Kidney tubule cell (primary cell): ENCODE measurements at places on chromosomes 1 and 21.

GRCh38 chr1:215744419-215744818 lies 177.3 kb downstream of the KCTD3 start:
- no peak for DNase-seq

- DNase-seq, result peak; percentile 93
Observed at GRCh38 chr1:232868793-232869491, 63.7 kb downstream of the MAP10 start.

DNA sequence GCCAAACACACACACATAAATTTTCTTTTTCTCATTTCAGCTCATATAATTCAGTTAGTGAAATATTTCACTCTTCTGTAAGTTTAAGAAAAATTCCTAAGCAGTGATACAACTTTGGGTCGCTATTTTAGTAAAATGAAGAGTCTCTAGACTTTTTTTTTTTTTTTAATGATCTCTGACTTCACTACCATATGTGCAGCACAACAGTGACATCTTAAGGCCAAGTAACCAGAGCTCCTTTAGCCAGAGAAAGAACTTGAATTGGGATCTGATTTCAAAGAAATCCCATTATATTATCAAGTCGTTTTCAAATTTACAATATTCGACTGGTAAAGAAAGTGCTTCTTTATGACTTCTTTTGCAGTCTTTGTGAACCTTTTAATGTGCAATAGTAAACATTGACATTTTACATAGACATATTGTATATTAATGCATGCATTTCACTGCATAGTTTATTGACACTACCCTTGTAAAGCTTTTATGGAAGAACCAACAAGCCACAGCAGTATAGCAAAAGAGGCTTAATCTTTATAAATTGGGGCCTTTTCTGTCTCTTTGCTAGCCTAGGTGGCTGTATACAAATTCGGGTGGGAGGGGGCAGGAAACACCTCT lies 62.2 kb downstream of the LRRC40 start:
- no peak for DNase-seq

DNA sequence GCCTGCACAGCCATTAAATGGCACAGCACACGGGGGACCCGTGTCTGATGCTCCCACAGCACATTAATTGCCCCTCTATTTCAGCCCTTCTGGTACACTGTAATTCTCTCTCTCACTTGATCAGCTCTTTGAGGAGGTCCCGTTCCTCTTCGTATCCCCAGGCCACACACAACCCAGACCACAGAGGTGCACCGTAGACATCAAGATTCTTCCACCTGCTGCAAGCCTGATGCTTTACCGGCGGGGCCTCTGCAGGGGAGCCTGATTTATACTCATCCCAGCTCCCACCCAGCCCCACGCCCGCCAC lies 759 bp downstream of the SMYD3 start:
- peak; percentile 11 for DNase-seq

DNA sequence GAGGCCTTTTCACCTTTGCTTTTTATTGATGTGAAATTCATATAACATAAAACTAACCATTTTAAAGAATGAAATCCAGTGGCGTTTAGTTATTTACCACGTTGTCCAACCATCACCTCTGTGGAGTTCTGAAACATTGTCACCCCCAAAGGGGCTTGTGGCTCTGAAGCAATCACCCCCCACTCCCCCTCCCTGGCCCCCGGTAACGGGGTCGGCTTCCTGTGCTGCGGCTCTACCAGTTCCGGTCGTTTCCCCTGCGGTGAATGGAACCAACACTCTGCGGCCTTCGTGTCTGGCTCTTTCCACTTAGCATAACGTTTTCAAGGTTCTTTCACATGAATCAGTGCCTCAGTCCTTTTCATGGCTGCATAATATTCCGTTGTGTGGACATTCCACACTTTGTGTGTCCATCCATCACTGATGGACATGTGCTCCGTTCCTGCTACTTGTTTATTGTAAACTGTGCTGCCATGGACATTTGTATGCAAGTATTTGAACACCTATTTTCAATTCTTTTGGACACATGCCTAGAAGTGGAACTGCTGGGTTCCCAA lies 1.8 kb upstream of the ISG15 start:
- no peak for DNase-seq

GRCh38 chr1:212292250-212293105 lies 7.3 kb downstream of the PPP2R5A start:
- no peak for DNase-seq

- DNase-seq, result no peak
Observed at GRCh38 chr1:159880430-159880829, 18.0 kb upstream of the VSIG8 start.

GRCh38 chr1:169102567-169102966 lies 3.9 kb upstream of the ATP1B1 start:
- DNase-seq, result peak; percentile 83

GRCh38 chr1:31671561-31672201 lies 27.0 kb upstream of the PEF1 start:
- no peak for DNase-seq

DNA sequence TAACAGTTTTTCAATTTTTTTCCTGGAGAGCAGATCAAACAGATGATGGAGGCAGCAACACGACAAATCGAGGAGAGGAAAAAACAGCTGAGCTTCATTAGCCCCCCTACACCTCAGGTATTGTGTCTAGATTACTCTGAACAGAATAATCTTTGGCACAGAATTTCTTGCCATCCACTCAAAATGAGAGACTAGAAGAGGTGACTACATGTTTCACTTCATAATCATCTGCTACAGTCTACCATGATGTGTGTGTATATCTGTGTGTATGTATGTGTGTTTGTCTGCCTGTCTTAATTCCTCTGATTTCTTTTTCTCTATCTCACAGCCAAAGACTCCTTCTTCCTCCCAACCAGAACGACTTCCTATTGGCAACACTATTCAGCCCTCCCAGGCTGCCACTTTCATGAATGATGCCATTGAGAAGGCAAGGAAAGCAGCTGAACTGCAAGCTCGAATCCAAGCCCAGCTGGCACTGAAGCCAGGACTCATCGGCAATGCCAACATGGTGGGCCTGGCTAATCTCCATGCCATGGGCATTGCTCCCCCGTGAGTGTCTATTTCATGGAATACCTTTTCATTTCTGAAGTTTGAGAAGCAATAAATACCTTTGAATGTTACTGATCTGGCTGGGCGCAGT lies 11.4 kb downstream of the PRPF3 start:
- no peak for DNase-seq

- peak; percentile 50 for DNase-seq
Observed at GRCh38 chr1:150536836-150537731, 12.1 kb upstream of the ADAMTSL4 start.

- no peak for DNase-seq
Observed at GRCh38 chr1:186066411-186066810, 308.6 kb downstream of the TPR start.

DNA sequence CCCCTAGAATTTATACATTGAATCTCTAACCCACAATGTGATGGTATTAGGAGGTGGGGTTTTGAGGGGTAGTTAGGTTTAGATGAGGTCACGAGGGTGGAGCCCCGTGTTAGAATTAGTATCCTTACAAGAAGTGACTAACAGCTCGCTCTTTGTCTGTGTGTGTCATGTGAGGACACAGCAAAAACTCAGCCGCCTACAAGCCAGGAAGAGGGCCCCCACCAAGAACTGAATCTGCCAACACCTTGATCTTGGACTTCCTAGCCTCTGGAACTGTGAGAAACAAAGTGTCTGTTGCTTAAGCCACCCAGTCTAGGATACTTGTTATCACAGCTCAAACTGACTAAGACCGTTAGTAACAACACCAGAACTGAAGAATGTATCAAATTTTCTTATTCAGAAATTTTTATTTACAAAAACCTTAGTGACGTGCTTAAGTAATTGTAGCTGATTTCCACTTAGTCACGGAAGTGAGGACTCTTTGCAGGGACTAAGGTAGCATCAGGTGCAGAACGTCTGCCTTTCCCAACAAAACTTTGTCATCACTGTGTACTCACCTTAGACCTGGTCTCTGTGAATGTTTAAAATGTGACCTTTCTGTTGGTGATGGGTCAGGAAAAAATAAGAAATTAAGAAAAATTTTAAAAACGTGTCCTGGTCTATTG lies 24.5 kb upstream of the LRRC8C start:
- DNase-seq, result no peak

GRCh38 chr1:147613506-147613905 lies 56.8 kb downstream of the ACP6 start:
- DNase-seq, result no peak

DNA sequence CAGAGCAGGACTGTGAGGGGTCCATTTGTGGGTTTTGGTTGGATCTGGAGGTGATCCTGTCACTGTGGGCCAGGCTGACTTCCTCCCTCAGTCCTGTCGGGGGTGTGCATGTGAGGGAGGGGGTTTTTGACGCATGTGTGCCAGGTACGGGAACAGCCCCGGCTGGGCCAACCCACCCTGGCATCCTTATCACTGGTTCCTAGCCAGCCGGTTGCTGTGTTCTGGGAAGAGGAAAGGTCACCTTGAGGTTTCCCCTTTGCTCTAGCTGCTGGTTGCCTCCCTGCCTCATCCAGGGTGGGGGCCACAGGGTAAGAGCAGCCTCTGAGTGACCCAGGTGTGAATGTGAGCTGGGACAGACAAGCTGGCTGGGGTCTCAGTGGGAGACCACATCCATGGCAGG lies 2.5 kb downstream of the SLC26A9 start:
- no peak for DNase-seq

DNA sequence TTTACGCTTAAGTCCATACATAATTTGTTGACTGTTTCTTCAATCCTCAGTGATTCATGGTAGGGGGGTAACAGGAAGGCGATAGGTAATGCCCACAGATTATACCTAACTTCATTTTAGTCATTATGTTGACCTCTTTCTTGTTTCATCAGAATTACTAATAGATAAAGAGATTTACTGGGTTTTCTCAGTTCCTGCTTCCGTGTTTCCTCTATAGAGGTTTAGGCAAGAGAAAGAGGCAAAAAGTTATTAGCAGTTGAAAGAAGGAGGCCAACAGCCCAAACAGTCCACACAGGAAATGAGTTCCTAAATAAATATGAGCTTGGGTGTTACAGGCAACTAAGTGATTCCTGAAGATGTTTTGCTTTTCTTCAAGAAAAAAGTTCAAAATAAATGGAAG lies 17.9 kb upstream of the CLCA1 start:
- DNase-seq, result no peak

DNA sequence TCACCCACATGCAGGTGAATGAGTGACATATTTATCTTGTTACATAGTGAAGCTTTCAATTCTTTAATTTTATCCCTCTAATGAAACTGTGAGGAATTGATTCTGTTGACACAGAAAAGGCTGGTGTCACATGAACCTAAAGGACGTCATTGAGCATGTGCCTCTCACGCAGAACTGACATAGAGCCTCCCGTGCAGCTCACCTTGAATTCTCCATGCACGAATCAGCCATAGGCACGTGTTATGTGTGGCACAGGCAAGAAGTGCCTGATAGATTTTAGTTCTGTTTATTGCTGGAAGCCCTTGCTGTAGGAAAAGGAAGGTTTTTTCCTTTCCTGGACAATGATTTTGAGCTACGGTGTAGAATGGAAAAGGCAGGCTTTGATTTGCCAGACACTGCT lies 11.3 kb downstream of the ADARB1 start:
- DNase-seq, result peak; percentile 9

DNA sequence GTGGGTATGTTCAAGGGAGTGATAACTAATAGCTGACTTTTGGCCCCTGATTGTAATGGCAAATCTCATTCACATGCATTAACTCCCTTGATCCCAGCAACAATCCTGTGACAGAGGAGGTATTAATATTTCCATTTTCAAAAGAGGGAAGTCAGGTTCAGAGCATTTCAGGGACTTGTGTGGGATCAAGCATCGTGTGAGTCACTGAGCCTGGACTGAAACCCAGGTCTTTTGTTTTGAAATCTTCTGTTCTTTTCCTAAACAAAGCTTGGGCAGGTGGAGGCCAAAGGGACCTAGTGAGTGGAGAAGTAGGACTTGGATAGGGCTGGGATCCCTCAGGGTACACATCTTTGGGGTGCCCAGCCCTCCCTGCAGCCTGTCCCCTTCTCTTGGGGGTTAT lies 37.9 kb downstream of the ETNK2 start:
- DNase-seq, result no peak

- peak; percentile 32 for DNase-seq
Observed at GRCh38 chr1:171740987-171741871, 636 bp downstream of the VAMP4 start.

DNA sequence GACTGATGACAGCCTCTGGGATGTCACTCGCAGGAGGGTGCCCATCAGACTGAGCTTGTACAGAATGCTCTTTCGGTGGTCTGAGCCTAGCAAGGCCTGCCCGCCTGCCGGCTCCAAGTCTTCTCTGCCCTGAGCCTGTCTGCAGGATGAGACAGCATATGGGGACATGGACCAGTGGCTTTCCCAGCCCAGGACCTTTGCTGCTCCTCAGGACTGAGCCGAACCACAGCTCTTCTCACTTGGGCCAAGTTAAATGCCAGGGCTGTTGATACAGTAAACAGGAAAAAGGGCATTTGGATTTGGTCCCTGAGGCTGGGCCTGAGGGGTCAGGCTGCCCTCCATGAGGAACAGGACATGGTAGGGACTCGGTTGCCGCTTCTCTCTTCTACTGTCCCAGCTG lies 64.3 kb upstream of the EPS8L3 start:
- DNase-seq, result no peak

- DNase-seq, result peak; percentile 66
Observed at GRCh38 chr1:160954158-160955104, at the start of gene ITLN2. ITLN2 (minus strand) TSS chr1:160954809; CDS start chr1:160954741, 68 bp downstream.

DNA sequence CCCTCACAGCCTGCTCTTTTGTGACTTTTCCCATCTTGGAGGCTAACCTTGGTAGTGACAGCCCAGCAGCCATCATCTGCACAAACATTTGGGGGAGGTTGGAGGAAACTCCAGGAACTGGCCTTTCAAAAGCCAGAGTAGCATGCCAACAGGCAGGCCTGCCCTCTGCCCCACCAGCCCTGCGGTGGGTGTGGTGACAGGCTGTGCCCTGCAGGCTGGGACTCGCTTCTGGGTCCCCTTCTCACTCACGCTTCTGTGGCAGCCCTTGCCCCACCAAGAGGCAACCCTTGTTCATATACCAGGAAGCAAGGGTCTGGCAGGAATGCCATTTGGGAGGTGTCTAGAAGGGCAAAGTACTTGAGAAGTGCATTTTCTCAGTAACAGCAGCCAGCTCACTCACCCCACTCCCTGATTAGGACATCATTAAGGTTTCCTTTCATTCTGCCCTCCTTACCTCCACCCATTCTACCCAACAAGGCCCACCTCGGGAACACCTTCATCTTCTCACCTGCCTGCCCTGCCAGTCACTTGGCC lies 20.8 kb upstream of the FAM3B start:
- DNase-seq, result no peak

- DNase-seq, result peak; percentile 10
Observed at GRCh38 chr21:27646691-27647090, 679.8 kb upstream of the ADAMTS5 start.

DNA sequence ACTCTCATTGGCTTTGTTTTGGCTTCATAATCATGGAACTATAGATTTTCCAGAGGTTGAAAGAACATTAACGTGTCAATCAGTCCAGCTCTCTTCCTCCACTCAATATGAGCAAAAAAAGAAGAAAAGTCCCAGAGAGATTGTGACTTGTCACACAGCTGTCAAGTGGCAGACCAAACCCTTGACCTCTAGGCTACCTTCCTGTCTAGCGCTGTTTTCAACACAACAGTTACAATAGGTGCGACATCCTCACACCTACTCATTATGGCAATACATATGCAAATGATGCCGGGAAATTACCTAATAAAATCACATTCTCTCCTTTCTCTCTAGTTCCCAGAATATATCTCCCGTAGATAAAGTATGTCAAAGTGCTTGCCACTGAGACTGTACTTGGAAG lies 1.1 kb downstream of the WARS2 start:
- no peak for DNase-seq

GRCh38 chr1:18646786-18647410 lies 16.3 kb downstream of the PAX7 start:
- no peak for DNase-seq

GRCh38 chr1:5910666-5911065 lies 81.6 kb downstream of the NPHP4 start:
- no peak for DNase-seq

GRCh38 chr1:173603056-173603591 lies at the start of gene SLC9C2:
SLC9C2 (minus strand) TSS chr1:173603072; CDS start chr1:173601776, 1,296 bp downstream.
- DNase-seq, result peak; percentile 44
